ENCODE measurements at places on chromosomes 2 and 18. TPM values are rescaled to one million over a fixed set of nuclear protein-coding genes. Genes with fewer than 3 reads are reported as not detected.

KCNG2 gene
- total RNA-seq, result not detected

SEMA4C gene
- 9.0 TPM for total RNA-seq

PTPRN gene
- not detected for total RNA-seq

UBE2F gene
- total RNA-seq, result 66.1 TPM

B3GNT2 gene
- 25.4 TPM for total RNA-seq

HOXD13 gene
- not detected for total RNA-seq

ACVR1C gene
- total RNA-seq, result 0.47 TPM

ABCG8 gene
- not detected for total RNA-seq

TEX44 gene
- total RNA-seq, result not detected

GAREM1 gene
- 0.11 TPM for total RNA-seq

SERPINB4 gene
- total RNA-seq, result not detected

IL1RL2 gene
- 0.60 TPM for total RNA-seq

PSMG2 gene
- total RNA-seq, result 99.1 TPM

GAD1 gene
- 2.6 TPM for total RNA-seq

SRD5A2 gene
- not detected for total RNA-seq

DNAH7 gene
- total RNA-seq, result not detected

TMEM185B gene
- total RNA-seq, result 38.4 TPM

UNC80 gene
- total RNA-seq, result not detected

LCT gene
- total RNA-seq, result 0.21 TPM

ACMSD gene
- not detected for total RNA-seq

FOXI3 gene
- not detected for total RNA-seq

CDH19 gene
- not detected for total RNA-seq

GPR17 gene
- not detected for total RNA-seq

COL4A4 gene
- not detected for total RNA-seq

OR6B2 gene
- not detected for total RNA-seq

MYL12B gene
- 194 TPM for total RNA-seq

TYW5 gene
- 9.8 TPM for total RNA-seq

IL36RN gene
- total RNA-seq, result 0.61 TPM

NAT8 gene
- not detected for total RNA-seq

INHA gene
- total RNA-seq, result not detected

ATP8B1 gene
- 0.13 TPM for total RNA-seq

NT5C1B gene
- total RNA-seq, result not detected

LOXL3 gene
- 0.99 TPM for total RNA-seq

GPC1 gene
- 3.7 TPM for total RNA-seq

TMEM163 gene
- 0.13 TPM for total RNA-seq

AMER3 gene
- not detected for total RNA-seq

CAPG gene
- 9.1 TPM for total RNA-seq

MEIS1 gene
- total RNA-seq, result 0.46 TPM

ALPP gene
- total RNA-seq, result not detected

IL37 gene
- total RNA-seq, result not detected

PHLPP1 gene
- 4.0 TPM for total RNA-seq

ZC3H15 gene
- total RNA-seq, result 103 TPM

VSNL1 gene
- not detected for total RNA-seq

PLCL1 gene
- 0.94 TPM for total RNA-seq

ACADL gene
- total RNA-seq, result not detected

HAAO gene
- not detected for total RNA-seq

Data from activated T-cell treated with anti-CD3 and anti-CD28 coated beads, Interleukin-2, amount 50 U/mL, for 4 hours (primary cell).